Central memory CD4-positive, alpha-beta T cell (primary cell): ENCODE measurements at places on chromosomes 6 and 20.

- DNase-seq: no peak
Measured at GRCh38 chr20:56676001-56676400, 46.9 kb downstream of the TFAP2C start.

GRCh38 chr20:7333841-7334240, 566.4 kb downstream of the BMP2 start:
- DNase-seq: no peak

DNA sequence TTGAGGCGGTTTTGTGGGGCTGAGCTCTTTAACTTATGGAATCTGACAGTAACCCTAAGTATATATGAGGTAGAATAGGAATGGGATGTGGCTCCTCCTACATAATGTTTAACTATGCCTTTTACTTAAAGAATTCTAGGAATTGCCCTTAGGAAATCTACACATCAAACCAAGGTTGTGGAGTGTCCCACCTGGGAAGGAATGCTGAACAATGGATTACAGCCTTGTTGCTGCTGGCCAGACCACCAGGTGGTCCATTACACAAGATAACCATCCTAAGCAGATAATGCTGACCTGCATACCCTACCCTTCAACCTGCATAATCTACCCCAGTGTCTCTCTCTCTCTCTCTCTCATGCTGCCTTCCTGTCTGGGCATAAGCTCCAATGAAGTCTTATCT, 35.0 kb upstream of the SLC22A16 start:
- no peak for DNase-seq

- DNase-seq: no peak
Measured at GRCh38 chr6:30908700-30909099, 693 bp downstream of the GTF2H4 start.

GRCh38 chr6:139644821-139645220, 270.4 kb upstream of the CITED2 start:
- no peak for DNase-seq

DNA sequence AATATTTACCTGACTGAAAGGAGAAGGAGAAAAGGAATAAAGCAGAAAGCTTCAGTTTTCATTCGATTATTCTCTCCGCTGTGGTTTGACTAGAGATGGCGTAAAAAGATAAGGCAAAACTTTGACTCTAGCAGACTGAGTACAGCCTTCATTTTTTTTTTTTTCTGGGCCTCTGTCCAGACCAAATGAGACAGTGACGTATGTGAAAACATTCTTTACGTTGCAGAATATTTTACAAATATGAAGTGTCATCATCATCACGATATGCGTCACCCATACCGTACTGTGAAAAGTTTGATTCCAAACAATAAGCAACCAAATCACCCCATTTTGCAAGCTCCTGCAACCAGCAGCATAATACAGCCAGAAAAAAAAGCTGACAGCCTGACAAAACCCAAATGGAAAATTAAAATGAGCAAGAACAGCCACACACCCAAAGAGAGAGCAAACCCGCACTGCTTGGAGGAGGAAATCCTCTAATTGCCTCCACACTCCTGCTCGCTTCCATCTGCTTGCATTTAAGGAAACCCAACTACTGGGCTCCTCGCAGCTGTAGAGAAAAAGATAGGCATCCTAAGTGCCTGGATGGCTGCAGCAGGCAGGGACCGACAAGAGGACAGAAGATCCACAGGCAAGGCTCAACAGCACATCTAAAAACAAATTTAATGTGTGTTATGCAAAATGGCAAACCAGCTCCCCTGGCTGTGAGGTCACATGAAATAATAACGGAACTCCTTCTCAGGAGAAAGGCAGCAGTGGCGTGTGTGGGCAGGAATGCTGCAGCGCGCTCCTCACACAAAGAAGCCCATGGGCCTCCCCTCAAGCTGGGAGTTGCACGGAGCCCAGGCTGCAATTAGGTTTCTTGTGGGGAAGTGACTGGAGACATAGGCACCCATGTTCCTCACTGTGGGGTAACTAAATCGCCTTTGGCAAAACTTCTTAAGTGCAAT, 113.1 kb downstream of the FYN start:
- DNase-seq: peak; percentile 93
